GOT3 (cell line): ENCODE measurements at places on chromosomes 6 and 20.
A peak's percentile ranks its signal among the peaks of the same experiment; 100 is the strongest.

DNA sequence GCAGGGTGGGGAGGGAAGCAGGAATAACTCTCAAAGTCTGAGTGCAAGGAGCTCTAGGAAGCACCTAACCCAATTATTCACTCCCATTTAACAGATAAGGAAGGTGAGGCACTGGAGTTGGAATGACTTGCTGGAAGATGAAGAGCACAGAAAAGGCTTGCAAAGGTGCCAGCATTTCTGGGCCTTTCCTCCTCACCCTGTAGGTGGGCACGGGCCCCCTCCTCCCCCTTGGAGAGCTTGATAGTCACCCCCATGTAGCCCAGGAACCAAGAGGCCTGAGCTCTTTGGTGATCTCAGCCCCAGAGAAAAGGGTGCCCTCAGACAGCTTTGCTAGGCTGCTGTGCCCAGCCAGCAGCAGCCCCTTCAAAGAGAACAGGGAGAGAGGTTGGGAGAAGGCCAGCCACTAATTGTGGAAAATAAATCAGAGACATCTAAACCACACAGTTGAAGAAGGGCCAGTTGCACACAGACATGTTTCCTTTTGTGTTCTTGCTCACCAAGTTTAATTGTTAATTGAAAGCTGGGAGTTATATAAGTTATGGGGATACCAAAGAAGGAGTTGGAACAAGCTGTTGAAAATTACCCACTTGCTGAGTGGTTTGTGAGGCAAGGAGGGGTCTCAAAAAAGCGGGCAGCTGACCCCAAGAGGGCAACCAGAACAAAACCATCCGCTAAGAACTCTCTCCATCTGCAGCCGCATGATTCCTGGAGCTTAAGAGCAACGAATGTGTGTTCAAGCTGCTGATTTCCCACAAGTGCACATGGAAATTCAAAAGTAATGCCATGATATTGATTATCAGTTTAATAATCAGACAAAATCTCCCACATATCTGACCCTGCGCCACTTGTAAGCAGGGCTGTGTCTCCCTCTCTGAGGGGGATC is 77.0 kb downstream of the MRPL14 start:
- no peak for DNase-seq

GRCh38 chr6:105161421-105161820 is 18.4 kb downstream of the POPDC3 start:
- DNase-seq: no peak

GRCh38 chr6:118876814-118877213 is 17.1 kb upstream of the ASF1A start:
- DNase-seq: no peak

GRCh38 chr20:38429301-38429700 is 5.8 kb downstream of the SNHG17 start:
- no peak for DNase-seq

DNA sequence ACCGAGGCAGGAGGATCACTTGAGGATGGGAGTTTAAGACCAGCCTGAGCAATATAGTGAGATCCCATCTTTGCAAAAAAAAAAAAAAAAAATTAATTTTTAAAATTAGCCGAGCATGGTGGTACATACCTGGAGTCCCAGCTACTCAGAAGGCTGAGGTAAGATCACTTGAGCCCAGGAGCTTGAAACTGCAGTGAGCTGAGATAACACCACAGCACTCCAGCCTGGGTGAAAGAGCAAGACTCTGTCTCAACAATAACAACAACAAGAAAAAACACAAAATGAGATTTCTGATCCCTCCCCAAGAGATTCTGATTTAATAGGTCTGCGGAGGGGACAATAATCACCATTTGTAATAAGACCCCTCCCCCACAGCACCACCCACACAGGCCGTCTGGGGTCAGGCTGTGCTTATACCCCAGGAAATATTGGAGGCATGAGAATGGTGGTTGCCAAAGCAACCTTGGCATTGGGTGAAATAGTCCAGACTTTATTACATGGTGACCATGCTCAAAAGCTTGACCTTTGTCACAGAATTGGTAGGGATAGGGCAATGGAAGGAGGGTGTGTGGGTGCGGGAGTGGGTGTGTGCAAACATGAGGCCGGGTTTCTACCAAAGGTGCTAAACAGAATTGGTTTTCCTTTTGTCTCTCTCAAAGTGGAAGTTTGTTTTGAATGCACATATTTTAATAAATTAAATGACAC is 24.4 kb upstream of the ADTRP start:
- no peak for DNase-seq

DNA sequence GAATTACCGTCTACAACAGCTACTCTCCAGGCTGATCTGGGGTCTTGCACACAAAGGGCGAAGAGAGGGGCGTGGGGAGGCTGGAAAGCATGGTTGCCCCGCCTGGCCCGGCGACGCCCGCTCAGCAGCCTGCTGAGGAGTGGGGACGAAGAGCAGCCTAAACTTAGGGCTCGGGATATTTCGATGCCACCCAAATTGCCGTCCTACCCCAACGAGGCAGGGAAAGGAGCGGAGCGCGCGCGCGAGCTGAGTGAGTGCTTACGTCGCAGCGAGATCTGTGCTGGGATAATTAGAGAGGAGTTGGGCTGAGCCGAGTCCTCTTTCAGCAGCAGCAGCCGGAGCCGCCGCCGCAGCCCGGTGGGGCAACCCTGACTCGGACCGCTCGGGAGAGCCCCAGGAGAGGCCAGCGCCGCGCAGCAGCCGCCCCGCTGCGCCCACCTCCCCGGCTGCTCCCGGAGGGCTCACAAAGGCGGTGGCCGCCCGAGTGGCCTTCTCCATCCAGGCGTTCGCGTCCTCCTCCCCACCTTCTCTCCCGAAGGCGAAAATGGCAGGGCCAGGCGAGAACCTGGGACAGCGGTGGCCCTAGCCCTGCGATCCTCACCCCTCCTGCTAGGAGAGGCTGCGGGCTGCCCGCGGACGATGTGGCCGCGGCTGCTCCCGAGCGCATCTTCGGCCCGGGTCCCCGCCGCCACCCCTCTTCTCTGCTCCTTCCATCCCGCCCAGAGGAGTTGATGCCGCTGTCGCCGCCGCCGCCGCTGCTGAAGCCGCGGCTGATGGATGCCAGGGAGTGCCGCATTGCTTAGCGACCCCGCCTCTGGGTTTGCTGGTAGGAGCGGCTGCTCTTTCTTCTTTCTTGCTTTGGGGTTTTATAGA is at the start of gene CLVS2:
Gene CLVS2 (plus strand): TSS at position 315 of the 873 bp plus-strand sequence. CDS start 1,543 bp downstream, outside the sequence.
- DNase-seq: no peak

- no peak for DNase-seq
These were observed 115.5 kb downstream of the CDK19 start for GRCh38 chr6:110699780-110700179.

- DNase-seq: no peak
These were observed 9.8 kb downstream of the PAQR8 start for GRCh38 chr6:52371656-52372191.

DNA sequence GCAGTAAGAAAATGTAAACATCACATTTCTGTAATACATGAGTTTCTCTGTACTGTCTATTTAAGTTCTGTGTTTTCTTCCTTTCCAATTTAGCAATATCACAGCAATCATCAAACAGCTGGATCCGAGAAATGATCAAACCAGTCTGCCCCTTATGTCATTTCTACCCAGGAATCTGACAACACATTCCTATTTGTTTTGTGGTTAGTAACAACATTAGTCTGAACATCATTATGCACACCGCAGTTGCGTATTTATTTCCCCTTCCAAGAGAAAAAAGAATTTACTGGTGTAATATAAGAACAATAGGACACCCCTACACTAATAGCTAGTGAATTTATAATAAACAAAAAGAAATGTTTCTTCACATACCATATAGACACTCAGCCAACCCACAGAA is 179.5 kb downstream of the BTBD9 start:
- no peak for DNase-seq

DNA sequence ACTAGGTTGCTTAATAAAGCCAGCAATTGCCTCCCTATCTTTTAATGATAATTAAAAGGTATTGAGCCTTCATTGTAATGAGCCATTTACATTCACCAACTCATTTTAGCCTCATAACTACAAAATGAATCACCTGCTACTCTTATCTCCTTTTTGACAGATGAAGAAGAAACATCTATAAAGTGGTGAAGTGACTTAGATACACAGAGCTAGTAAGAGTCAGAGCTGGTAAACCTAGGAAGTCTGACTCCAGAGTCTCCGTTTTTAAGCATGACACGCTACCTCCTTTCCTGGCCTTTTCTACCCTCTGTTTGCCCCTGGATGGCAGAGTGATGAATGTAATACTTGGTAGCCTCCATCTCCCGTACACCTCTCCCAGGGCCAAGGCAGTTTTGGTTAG is 93.5 kb downstream of the SPTLC3 start:
- DNase-seq: no peak

DNA sequence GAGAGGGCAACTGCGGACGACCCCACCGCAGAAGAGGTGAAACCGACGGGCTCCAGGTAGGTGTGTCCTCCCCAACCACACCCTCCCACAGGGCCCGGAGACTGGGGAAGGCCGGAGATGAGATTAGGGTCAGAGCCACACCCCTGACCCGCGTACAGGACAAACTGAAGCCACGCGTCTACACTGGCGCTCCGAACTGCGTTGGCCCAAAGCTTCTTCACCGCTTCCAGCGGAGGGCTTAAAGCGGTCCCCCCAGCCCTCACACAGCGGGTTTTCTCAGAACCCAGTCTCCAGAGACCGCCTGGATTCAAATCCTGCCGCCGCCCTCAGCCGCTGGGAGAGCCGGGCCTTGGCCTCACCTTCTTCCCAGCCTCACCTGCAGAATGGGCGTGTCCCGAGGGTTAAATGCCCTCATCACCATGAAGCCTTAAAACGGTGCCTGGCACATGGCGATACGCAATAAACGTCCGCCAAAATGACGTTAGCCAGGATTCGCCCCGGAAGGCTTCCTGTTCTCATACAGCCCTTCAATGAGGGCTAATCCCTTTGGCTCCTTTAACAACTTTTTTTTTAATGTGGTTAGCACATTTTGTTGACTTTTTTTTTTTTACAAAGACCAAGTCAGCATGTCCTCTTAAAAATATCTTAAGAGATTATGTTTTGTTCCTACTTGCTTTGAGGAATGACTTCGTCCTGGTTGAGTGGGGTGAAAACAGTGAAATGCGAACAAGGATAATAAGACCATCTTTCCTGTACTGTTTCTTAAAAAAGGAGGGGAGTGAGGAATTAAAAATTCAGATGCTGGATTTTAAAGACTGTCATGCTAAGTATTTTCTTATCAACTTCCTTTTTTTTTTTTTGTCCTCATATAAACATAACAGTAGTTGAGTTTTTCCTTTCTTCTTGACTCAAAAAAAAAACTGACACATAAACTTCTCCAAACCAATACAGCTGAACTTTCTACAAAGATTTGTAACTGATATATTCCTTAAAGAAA is 15.1 kb upstream of the ZNF217 start:
- DNase-seq: no peak

- DNase-seq: no peak
These were observed 302.3 kb downstream of the PLCB1 start for GRCh38 chr20:8434326-8434876.

- peak; percentile 75 for DNase-seq
These were observed 27.3 kb upstream of the STX16 start for GRCh38 chr20:58623579-58624473.

DNA sequence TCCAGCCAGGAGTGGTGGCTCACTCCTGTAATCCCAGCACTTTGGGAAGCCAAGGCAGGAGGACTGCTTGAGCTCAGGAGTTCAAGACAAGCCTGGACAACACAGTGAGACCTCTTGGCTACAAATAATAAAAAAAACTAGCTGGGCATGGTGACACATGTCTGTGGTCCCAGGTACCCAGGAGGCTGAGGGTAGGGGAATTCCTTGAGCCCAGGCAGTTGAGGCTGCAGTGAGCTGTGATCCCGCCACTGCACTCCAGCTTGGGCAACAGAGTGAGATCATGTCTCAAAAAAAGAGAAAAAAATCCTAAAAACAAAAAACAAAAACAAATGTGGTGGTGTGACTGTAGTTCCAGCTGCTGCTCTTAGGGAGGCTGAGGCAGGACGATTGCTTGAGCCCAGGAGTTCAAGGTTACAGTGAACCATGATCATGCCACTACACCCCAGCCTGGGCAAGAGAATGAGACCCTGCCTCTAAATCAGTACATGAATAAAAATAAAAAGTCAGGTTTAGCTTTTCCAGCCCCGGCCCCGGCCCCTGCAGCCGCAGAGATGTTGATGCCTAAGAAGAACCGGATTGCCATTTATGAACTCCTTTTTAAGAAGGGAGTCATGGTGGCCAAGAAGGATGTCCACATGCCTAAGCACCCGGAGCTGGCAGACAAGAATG is 13.5 kb upstream of the SNRPC start:
- no peak for DNase-seq

DNA sequence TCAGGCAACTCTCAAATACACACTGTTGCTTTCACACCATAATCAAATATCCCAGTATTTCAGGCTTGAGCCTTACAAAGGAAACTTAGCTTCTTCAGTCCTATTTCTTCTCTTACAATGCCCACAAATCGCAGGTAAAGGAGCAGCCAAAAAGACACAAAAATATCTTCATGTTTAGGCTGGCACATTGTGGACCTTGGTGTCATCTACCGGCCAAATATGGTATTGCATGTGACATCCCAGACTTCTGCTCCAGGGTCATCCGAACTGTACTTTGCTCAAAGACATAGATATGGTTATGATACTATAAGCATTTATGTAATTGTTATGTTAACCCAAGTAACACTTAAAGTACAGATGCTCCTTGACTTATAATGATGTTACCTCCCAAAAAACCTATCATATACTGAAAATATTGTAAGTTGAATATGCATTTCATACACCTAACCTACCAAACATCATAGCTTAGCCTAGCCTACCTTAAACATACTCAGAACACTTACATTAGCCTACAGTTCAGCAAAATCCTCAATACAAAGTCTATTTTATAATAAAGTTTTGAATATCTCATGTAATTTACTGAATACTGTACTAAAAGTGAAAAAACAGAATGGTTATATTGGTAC is 4.6 kb downstream of the OR2H2 start:
- no peak for DNase-seq

DNA sequence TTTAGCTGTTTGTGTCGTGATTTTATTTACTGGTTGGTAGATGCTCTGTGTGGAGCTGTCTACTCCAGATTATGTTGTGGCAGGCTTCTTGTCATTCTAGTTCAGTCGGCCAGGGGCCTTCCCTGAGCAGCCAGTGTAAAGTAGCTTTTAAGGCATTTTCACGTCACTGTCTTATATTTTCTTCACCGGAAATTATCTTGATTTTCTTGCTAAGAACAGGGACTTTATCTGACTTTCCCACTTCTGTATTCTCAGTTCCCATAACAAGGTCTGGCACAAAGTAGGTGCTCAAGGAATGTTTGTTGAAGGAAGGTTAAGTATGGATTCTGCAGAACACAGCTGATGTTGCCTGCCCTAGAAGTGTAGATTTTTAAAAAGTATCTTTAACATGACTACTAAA is 868 bp downstream of the LTV1 start:
- DNase-seq: no peak

GRCh38 chr6:104603108-104603745 is 256.5 kb downstream of the HACE1 start:
- DNase-seq: no peak

DNA sequence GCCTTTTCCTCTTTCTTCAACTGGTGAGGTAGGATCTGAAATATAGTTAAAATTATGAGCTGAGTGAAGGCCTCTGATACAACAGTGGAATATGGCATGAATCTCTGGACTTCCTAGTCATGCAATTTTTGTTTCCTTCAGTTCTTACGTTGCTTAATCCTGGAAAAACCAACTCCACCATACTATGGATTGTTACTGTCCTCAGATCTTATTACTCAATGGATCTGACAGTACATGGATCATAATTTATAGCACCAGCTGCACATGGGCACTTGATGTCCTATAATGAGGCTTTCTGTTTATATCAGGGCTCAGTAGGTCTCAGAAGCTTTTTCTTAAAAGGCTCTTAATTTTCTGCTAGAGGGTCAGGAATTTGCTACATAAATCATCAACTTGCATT is 1341.0 kb upstream of the EYS start:
- no peak for DNase-seq

GRCh38 chr20:24950836-24951525 is 1.9 kb downstream of the CST7 start:
- no peak for DNase-seq

- DNase-seq: no peak
These were observed 58.6 kb downstream of the EFCAB8 start for GRCh38 chr20:32917191-32917950.
